ENCODE measurements at places on chromosomes 7 and 10. TPM values are rescaled to one million over a fixed set of nuclear protein-coding genes. Genes with fewer than 3 reads are reported as not detected.

Gene GPR37
- 0.71 TPM for total RNA-seq

Gene CALCR
- total RNA-seq = not detected

Gene HACD1
- 56.4 TPM for total RNA-seq

Gene WEE2
- not detected for total RNA-seq

Gene DNAJB9
- 13.6 TPM for total RNA-seq

Gene PRSS1
- total RNA-seq = not detected

Gene FAM180A
- total RNA-seq = not detected

Gene PDE6C
- total RNA-seq = not detected

Gene HSPB1
- 944 TPM for total RNA-seq

Gene TMEM229A
- total RNA-seq = not detected

Gene AS3MT
- 3.3 TPM for total RNA-seq

Gene HOGA1
- 0.91 TPM for total RNA-seq

All from A549 treated with CpdA at 1 μM for 4 hours (cell line).